ENCODE measurements at places on chromosomes 3 and 15. TPM values are rescaled to one million over a fixed set of nuclear protein-coding genes. Genes with fewer than 3 reads are reported as not detected.

TNIK gene
- 31.3 TPM for total RNA-seq

GCSAM gene
- 0.52 TPM for total RNA-seq

NANOGP8 gene
- total RNA-seq, result not detected

KPNA1 gene
- total RNA-seq, result 22.4 TPM

FBN1 gene
- total RNA-seq, result 439 TPM

Measured in skeletal muscle tissue (tissue), 5 donors.